ENCODE measurements at places on chromosomes 16 and 17.

GRCh38 chr17:81601525-81602120 lies 35.3 kb downstream of the NPLOC4 start:
- peak; percentile 30 for DNase-seq

GRCh38 chr17:63598281-63598680 lies 2.4 kb upstream of the TACO1 start:
- no peak for DNase-seq

- no peak for DNase-seq
Measured at GRCh38 chr16:50096791-50097190, 31.0 kb downstream of the HEATR3 start.

GRCh38 chr17:41354536-41354935 lies 3.9 kb upstream of the KRT33A start:
- DNase-seq: no peak

GRCh38 chr16:64445245-64445644 lies 676.6 kb downstream of the CDH11 start:
- no peak for DNase-seq

GRCh38 chr17:79153367-79154130 lies 78.9 kb downstream of the ENGASE start:
- DNase-seq: no peak

DNA sequence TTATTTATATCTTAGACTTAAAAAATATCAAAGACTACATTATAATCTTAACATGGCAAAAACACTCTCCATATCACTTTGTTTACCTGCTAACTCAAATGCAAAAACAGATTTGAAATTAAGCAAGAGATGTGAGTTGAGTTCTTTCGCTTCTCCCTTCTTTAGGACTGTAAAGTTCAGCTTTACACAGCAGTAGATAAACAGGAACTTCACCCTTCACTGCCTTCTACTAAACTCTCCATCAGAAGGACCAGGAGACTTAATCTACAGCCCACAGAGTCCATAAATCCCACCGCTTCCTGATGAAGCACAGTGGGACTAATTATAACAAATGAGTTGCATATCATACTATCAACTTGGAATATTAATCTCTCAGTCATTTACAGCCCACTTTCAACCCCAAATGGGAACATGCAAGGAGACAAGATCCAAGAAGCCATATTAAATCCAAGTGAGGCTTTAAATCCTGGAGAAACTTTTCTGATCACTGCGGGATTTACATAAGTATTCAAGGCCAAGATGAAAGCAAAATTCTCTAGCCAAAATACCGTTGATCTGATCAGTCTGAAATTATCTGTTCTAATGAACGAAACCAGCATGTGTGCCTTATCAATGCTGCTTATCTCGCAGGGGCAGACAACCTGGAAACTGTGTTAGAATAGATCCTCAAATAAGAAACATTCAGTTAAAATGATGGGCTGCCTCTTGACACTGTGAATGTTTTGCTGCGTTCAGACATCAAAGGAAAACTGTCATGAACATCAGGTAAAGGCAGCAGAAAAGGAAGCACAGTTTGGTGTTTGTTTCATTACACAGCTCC lies 1.6 kb downstream of the AMFR start:
- DNase-seq: no peak

DNA sequence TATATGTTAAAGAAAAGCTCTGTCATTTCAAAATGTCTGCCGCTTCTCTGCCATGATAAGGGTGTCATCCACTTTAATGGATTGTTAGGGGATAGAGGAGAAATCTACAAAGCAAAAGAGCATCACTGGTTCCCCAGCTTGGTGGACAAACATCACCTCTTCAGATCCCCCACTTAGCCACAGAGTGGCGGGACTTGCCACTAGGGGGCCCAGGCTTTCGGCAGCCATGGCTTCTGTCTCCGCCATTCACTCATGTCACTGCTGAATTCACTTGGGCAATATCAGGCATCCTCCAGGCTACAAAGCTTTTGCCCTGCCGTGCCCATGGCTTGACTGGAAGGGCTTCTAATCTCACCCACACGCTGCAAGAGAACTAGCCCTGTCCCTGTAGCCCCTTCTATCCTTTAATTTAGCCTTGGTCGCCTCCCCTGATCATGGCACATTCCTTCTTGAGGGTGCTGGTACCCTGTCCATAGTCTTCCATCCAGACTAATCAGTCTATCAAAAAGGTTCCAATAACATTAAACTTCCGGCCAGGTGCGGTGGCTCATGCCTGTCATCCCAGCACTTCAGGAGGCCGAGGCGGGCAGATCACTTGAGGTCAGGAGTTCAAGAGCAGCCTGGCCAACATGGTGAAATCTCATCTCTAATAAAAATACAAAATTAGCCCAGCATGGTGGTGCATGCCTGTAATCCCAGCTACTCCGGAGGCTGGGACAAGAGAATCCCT lies 34.7 kb downstream of the SBK1 start:
- peak; percentile 78 for DNase-seq

GRCh38 chr17:74325743-74326379 lies at the start of gene KIF19:
Gene KIF19 (plus strand): TSS chr17:74326226. CDS start chr17:74326350, 124 bp downstream.
- peak; percentile 74 for DNase-seq

DNA sequence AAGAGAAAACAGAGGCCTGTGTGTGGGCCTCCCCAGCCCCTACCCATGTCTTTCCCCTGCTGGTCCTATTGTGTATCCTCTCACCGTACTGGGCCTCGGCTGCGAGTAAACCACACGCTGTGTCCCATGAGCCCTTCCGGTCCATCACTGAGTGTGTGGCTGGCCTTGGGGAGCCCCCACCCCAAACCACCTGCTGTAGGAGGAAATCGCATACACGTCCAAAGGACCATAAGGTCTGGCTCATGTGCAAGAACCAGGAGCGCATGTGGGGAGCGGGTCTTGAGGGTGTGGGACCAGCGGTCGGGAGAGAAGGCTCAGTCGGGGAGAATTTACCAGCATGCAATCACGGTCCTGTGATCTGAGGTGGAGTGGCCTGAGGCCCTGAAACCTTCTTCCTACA lies 38.4 kb upstream of the DNAH17 start:
- DNase-seq: no peak

DNA sequence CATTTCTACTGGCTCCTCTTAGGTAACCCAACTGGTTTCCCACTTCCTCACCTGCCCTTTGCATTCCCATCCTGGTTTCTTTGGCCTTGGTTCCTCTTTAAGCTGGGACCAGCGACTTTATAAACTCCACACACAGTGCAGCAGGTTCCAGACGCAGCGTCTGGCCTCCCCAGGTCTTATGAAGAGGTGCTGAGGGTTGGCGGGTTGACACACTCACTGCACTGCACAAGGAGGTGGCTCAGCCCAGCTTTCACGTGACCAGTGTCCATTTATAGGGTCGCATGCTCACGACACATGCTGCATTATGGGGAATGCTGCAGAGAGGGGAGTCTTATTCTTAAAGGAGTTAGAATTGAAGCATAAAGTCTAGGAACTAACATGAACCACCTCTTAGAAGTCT lies 70.8 kb downstream of the ZFHX3 start:
- DNase-seq: no peak

GRCh38 chr16:89999831-90000574 lies 19.3 kb downstream of the DBNDD1 start:
- no peak for DNase-seq

- DNase-seq: no peak
Measured at GRCh38 chr16:15879255-15879811, 9.1 kb downstream of the CEP20 start.

DNA sequence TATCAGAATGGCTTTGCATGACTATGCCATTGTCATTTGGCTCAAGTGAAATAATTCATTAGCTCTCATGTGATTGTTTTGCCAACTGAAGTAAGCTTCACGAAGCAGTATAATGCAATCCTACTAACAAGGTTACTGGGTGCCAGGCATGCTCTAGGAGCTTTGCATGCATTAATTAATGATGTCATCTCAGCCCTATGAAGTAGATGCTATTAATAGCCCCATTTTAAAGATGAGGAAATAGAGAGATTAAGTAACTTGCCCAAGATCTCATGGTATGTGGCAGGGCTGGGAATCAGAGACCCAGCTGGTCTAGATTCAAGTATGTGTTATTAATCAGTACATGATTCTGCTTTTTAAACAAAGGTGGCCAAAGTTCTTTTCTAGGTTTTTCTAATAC lies 14.1 kb downstream of the KRT39 start:
- DNase-seq: no peak

DNA sequence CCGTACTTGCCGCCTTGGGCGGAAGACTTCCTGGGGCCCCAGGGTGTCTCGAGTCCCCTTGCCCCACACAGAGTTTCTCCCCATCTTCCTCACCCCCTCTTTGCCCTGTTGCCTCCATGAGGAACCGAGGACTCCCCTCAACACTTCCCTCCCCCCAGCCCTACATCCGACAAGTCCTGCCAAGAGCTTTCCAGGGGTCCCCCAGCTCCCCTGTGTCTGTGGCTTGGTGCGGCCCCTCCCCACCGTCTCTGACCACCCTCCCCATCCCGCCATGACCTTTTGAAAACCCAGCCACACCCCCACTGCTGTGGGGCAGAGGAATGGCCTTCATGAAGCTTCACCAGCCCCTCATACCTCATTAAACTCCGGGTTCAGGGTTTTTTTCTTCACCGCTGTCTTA lies 11.4 kb downstream of the SCGB1C2 start:
- DNase-seq: no peak

DNA sequence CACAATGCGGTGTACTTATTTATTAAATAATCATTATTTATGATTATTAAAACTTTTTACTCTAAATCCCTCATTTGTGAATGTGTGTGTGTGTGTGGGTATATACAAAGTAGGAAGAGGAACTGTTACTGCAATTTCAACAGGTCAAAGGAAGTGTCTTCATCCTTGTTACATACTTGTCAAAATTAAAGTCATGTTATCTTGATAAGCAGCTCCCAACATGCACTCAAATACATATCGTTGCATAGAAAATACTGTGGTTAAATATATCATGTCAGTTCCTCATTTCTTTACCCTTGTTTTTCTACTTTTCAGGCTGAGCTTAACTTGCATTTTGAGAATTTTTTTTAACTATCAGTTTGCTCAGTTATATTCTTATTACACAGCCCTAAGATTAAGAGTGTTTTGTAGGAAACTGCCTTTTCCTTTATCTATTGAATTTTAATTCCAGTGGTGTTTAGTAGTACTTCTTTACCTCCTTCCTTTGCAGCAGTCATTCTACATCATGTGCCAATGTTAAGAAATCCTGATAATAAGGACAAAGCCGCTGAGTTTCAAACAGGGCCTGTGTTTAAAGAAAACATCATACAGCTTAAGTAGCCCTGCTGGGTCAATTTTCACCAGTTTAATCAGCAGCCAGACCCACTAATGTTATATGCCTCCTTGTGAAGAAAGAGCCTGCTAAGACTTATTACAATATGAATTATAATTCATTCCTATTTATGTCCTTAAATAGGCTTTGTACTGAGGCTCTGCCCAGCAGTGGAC lies 7.2 kb downstream of the EFCAB5 start:
- DNase-seq: no peak

GRCh38 chr16:85573696-85574641 lies 39.2 kb upstream of the GSE1 start:
- no peak for DNase-seq

- no peak for DNase-seq
Measured at GRCh38 chr17:35129154-35129972, 7.9 kb downstream of the FNDC8 start.

- no peak for DNase-seq
Measured at GRCh38 chr17:47300718-47301117, 23.0 kb upstream of the EFCAB13 start.

DNA sequence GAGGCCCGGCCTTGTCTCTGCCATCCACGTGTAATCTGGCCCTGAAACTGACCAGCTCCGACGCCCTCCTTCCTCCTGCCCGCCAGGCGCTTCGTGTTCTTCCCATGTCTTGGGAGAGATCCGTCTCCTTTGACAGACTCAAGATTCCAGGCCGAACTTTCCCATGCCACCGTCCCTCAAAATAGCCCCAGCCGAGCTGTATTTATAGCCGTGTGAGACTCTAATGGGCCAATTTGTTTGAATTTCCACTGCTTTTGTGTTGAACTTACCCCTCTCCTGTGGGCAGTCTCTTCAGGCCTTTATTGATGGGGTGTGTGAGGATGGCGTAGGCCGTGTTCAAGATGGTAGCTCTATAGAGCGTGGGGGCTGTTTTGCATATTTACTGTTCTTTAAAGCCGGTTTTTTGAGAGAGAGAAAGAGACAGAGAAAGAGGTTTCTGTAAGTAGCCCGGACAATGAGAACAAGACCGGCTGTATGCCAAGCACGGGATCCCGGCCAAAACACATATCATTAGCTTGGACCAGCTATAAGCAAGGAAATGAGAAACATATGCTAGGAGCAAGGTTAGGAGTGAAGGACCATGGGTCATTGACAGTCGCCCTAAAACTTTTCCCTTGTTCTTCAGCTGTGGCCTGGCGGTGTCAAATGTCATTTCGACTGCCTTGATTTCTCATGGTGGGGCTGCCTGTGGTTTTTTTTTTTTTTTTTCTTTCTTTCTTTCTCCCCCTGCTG lies 124.5 kb upstream of the ZFHX3 start:
- no peak for DNase-seq

DNA sequence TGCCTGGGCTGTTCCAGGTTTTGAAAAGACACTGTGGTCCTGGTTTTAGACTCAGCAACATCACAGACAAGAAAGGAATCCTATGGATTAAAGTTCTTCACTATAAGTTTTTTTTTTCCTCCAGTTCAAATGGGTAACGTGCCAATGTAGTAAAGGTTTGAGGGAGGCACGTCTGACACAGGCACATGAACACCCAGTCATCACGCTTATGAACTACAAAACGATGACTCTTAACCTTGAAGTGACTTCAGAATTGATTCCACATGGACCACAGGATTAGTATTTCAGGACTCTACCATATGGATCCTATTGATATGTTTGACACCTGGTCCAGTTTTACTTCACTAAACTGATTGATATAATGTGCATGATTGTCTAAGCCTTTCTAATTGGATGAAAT lies 2.3 kb downstream of the PRMT7 start:
- DNase-seq: no peak

DNA sequence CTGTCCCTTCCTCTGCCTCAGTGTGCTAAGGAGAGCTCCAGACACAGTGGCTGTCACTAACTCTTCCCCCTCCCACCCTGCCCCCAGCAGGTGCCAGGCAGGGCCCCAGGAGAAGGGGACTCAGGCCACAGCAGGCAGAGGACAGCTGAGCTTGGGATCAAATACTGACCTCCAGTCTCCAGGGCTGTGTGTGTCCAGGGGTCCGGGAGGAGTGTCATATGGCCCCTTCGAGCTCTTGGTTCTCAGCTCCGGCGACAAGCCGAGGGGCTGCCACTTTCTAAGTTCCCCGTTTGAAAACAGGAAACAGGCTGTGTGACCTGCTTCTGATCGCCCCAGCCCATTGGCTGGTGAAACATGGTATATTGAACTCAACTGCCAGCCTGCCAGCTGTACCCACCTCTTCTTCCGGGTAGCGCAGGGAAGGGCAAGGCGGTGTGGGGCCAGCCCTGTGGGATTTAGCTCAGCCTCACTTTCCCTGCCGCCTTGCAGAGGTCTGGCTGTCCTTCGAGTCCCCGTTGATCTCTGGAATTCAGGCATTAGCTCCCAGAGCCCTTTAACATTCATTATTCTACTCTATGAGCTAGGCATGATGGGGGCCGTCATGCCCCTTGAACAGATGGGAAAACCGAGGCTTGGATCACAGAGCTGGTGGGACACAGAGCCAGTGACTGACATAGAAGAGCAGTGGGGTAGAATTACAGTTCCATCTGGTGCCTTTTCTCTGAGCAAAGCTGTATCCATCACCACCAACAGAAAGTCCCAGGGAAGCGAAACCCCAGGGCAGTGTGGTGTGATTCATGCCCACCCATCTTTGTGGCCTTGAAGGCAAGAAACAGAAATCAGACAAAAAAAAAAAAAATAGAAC lies at the start of gene SNX20:
SNX20 (minus strand) TSS at position 292 of the 865 bp plus-strand sequence. CDS start 3,786 bp downstream, outside the sequence.
- peak; percentile 63 for DNase-seq

Measured in stimulated activated naive CD8-positive, alpha-beta T cell treated with anti-CD3 and anti-CD28 coated beads, Interleukin-15, Interleukin-2, amounts not matched to agents 100 U/mL and 50 U/mL, for 24 hours (primary cell).